ENCODE measurements at places on chromosomes 4 and X.

- no peak for DNase-seq
These were observed 3.8 kb upstream of the TBC1D14 start for GRCh38 chr4:6905516-6906445.

GRCh38 chrX:44484607-44485146 lies 58.0 kb downstream of the FUNDC1 start:
- no peak for DNase-seq

DNA sequence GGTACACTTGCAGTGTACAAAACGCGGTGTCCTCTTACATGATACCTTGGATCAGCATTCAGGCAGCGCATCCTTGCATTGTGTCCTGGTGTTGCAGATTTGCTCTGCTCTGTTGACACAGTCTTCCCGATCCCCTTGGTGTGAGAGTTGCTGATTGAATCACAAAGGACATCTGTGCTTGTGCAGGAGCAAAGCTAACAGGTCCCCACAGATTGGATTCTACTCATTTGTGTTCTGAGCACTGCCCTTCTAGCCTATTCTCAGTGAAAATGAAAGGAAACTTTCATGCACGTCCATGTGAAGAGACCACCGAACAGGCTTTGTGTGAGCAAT lies 171.4 kb downstream of the FRMPD4 start:
- no peak for DNase-seq

DNA sequence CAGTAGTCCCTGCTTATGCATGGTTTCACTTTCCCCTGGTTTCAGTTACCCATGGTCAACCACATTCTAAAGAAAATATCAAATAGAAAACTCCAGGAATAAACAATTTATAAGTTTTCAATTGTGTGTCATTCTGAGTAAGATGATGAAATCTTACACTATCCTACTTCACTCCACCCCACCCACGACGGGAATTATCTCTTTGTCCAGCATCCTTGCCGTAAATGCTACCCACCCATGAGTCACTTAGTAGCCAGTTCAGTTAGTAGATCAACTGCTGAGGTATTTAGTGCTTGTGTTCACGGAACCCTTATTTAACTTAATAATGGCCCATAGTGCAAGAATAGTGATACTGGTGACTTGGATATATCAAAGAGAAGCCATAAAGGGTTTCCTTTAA lies 91.4 kb downstream of the KLHL13 start:
- DNase-seq = no peak

- DNase-seq = no peak
These were observed 26.1 kb upstream of the PARM1 start for GRCh38 chr4:74906771-74907170.

- no peak for DNase-seq
These were observed 18.5 kb downstream of the SPATA18 start for GRCh38 chr4:52069571-52069970.

DNA sequence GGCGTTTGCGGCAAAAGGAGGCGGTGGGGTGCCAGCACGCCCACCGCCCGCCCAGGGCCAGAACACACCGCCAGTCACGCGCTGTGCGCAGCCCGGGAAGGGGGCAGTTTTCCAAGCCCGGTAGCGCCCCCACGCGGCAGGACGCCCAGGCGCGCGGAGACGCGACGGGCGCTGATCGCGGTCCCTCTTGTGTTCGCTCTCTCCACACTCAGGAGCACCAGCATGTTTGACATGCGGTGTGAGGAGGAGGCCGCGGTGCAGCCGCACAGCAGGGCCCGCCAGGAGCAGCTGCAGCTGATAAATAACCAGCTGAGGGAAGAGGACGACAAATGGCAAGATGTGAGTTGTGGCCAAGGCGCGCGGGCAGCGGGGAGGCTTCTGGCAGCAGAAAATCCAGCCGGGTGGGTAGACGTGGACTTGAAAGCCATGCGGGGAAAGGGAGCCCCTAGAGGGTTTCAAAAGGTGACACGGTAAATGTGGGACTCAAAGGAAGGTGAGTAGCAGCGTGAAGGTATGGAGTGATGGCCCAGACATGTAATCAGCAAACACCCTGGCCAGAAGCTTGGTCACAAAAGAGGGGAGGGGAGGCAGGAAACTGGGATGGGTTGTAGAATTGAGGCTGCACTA lies 104.1 kb downstream of the PHOX2B start:
- DNase-seq = no peak

- no peak for DNase-seq
These were observed 18.7 kb downstream of the APOO start for GRCh38 chrX:23888887-23889501.

Measured in stimulated activated CD4-positive, alpha-beta T cell treated with anti-CD3 and anti-CD28 coated beads, Interleukin-15, amount 100 ng/mL, for 1 hour (primary cell).